ENCODE measurements at places on chromosomes 4 and X.

GRCh38 chrX:40040686-40041461, 56.9 kb downstream of the BCOR start:
- no peaks in the 10 kb centered on the region for H3K4me1 ChIP-seq
- no peaks in the 10 kb centered on the region for H3K36me3 ChIP-seq
- no peak for DNase-seq
- H3K27ac ChIP-seq: no peak overlapping the region

GRCh38 chrX:133297284-133297683, 79.1 kb upstream of the TFDP3 start:
- H3K36me3 ChIP-seq: peaks cover 15% of the 10 kb centered on the region
- no peak overlapping the region for H3K27ac ChIP-seq
- DNase-seq: no peak
- H3K4me3 ChIP-seq: no peak overlapping the region
- H3K4me1 ChIP-seq: no peaks in the 10 kb centered on the region

DNA sequence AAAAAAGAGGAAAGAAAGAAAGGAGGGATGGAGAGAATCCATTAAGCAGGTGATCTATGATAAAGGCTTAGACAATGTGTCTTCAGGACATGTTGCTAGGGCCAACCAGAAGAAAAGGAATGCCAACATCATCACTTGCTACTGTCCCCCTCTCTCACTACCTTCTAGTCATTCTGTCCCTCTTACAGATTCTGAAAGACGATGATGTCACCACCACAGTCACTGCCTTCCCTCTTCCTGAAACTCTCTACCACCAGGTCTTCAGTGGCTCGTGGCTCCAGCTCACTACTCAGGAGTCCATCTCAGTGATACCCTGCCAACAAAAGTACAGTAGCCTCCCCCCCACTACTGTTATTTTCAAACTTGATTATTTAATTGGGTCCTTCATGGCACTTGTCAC, 64.0 kb downstream of the KCNIP4 start:
- no peaks in the 10 kb centered on the region for H3K27me3 ChIP-seq
- H3K27ac ChIP-seq: no peak overlapping the region
- H3K4me3 ChIP-seq: no peak overlapping the region
- no peaks in the 10 kb centered on the region for H3K4me1 ChIP-seq

GRCh38 chr4:155999725-156000124, 46.1 kb upstream of the CTSO start:
- H3K27ac ChIP-seq: no peak overlapping the region
- H3K4me3 ChIP-seq: no peak overlapping the region
- H3K36me3 ChIP-seq: no peaks in the 10 kb centered on the region

- no peaks in the 10 kb centered on the region for H3K27me3 ChIP-seq
- DNase-seq: peak; percentile 54
- H3K27ac ChIP-seq: no peak overlapping the region
- no peak overlapping the region for H3K4me3 ChIP-seq
Observed at GRCh38 chrX:115679460-115679859, 118.5 kb downstream of the PLS3 start.

GRCh38 chrX:11285651-11286050, 7.6 kb upstream of the AMELX start:
- no peak for DNase-seq
- H3K27ac ChIP-seq: no peak overlapping the region
- no peaks in the 10 kb centered on the region for H3K27me3 ChIP-seq

- no peak overlapping the region for H3K4me3 ChIP-seq
Observed at GRCh38 chrX:9390121-9390520, 74.7 kb upstream of the TBL1X start.

GRCh38 chr4:63580796-63581475, 828.3 kb downstream of the TECRL start:
- no peaks in the 10 kb centered on the region for H3K27me3 ChIP-seq
- H3K36me3 ChIP-seq: no peaks in the 10 kb centered on the region
- no peak overlapping the region for H3K4me3 ChIP-seq
- peaks cover 3% of the 10 kb centered on the region for H3K4me1 ChIP-seq
- no peak for DNase-seq

DNA sequence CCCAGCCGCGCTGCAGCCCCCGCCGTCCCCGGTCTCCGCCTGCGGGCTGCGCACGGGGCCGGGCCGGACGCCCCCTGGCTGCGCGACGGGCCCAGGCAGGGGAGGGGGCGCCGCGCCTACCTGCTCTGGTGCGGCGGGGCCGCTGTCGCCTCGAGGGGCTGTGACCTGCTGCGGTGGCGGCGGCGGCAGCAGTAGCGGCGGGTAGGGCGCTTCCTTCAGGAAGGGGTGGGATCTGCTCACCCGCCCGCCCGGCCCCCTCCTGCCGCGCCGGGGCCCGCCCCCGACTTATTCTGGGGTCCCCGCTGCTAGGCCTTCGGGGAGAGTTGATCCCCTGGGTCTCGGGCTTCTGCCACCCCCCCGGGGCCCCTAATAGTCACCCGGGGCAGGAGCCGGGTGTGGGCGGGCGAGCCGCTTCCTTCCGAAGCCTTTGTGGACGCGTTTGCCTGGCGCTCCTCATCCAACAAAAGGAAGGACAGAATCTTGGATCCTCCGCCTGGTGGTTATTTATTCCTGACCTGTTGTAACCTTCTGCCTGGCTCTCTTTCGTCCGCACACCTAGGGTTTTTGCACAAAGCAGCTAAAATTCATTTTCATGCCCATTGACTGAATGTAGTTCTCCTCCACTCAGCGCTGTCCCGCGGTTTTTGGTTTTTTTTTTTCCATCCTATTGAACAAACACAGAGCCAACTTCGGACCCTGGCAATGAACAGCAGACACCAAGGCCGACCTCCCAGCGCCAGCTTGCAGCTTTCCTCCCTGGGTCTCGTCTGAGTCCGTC, at the start of gene TMEM150C:
TMEM150C (minus strand) TSS at position 203 of the 778 bp plus-strand sequence. CDS start 57,331 bp downstream, outside the sequence.
- H3K36me3 ChIP-seq: no peaks in the 10 kb centered on the region
- peaks cover 13% of the 10 kb centered on the region for H3K4me1 ChIP-seq
- peaks cover 24% of the 10 kb centered on the region for H3K27me3 ChIP-seq
- DNase-seq: peak; percentile 84
